Activated CD4-positive, alpha-beta T cell treated with anti-CD3 and anti-CD28 coated beads, Interleukin-2, Interleukin-4, amounts not matched to agents 100 ng/mL and 50 ng/mL, durations not matched to agents 16 hours and 8 hours (primary cell): ENCODE measurements at places on chromosomes 16 and 17.

- DNase-seq, result no peak
Observed at GRCh38 chr16:82535262-82535661, 91.5 kb upstream of the CDH13 start.

DNA sequence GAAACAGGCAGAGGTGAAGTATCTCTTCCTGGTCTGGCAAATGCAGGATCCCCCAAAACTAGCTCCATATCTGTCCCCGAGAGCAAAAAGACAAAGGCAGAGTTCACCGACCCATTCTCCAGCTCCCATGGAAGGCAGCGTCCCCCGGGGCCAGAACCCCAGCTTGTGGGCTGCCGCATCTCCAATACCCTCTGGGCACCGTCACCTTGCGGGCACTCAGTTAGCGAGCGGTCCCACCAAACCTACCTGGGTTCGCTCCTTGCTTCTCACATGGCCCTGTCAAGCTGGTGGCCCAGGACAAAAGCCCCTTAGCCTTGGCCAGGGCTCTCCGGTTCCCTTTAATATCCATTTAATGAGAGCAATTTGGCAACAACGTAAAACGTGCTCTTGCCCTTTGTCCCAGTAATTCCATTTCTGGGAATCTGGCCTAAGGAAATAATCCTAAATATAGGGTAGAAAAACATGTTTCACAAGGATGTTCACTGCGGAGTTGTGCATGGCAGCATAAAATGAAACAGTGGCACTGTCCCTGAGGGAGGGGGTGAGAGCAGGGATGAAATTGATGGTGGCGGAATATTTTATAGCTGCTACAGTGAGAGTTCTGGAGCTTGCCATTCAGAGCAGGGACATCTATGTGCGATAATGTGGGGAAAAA, 157.1 kb downstream of the CMIP start:
- no peak for DNase-seq

- DNase-seq, result no peak
Observed at GRCh38 chr17:2253362-2253761, 50.2 kb downstream of the SMG6 start.

- DNase-seq, result no peak
Observed at GRCh38 chr16:4913130-4913773, 23.7 kb downstream of the PPL start.

GRCh38 chr17:77214743-77215142, 74.0 kb downstream of the SEC14L1 start:
- DNase-seq, result no peak

- peak; percentile 57 for DNase-seq
Observed at GRCh38 chr16:67326472-67327309, at the start of the genes KCTD19 and LRRC36. KCTD19 (minus strand) TSS chr16:67326741; CDS start chr16:67326707, 34 bp downstream. LRRC36 (plus strand) TSS chr16:67326815; CDS start chr16:67326863, 48 bp downstream.

DNA sequence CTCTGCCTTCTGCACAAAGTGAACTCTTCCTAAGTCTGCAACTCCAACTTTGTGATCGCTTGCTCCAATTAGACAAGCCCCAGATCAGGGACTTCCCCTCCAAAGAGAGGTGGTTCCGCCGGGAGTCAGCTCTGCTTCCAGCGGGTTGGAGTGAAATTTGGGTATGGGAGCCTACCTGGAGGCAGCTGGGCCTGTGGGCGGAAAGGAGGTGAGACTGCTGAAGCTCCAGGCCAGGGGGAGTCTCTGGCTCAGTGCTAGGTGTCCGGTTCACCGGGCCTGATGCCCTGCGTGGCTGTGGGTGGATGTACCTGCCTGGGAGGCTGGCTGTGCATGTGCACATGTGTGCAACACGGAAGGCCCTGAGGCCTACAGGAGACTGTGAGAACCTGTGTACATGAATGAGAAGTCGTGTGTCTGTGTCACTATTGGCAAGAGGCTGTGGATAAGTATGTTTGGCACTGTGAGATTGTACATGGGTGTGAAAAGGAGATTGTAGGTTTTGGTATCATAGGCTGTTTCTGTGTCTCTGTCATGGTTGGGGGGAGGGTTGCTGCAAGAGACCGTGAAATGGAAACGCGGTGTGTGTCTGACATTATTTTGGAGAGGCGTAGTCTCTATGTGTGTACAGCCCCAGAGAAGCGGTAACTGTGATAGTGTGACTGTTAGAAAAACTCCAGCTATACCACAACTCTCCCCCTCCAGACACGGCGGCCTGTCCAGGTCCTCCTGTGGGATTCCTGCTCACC, 4.2 kb downstream of the LHX1 start:
- no peak for DNase-seq

DNA sequence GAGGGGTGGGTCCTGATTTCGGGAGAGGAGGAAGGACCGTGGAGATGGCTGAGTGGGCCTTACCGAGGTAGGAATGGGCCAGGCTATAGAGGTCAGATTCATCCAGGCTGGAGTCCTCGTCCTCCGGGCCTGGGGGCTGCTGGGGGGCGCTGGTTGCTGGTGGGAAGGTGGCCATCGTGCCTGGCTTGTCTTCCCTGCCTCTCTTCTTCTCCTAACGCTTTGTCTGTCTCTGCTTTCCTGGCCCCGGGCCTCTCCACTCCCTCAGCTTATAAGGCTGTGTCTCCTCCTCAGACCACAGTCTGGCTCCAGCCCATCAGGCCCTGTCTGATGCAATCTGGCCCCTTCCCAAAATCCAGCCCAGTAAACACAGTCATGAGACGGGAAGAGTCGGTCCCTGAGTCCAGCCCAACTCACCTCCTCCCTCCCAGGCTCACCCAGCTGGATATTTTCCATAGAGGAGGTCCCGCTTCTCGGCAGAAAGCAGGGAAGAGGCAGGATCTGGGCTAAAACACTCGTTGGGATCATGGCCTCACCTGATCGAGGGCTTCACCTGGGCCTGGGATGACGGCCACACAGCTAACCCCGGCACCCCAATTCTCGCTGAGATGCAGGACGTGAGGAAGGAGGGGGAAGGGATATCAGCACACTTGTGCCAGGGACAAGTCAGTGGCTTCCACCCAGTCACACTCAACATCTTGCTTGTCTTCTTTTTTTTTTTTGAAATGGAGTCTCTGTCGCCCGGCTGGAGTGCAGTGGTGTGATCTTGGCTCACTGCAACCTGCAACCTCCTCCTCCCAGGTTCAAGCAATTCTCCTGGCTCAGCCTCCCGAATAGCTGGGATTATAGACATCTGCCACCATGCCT, at the start of gene NUPR1:
Gene NUPR1 (minus strand): TSS at position 242 of the 864 bp plus-strand sequence. CDS start 67 bp downstream, at position 175.
- DNase-seq, result no peak

DNA sequence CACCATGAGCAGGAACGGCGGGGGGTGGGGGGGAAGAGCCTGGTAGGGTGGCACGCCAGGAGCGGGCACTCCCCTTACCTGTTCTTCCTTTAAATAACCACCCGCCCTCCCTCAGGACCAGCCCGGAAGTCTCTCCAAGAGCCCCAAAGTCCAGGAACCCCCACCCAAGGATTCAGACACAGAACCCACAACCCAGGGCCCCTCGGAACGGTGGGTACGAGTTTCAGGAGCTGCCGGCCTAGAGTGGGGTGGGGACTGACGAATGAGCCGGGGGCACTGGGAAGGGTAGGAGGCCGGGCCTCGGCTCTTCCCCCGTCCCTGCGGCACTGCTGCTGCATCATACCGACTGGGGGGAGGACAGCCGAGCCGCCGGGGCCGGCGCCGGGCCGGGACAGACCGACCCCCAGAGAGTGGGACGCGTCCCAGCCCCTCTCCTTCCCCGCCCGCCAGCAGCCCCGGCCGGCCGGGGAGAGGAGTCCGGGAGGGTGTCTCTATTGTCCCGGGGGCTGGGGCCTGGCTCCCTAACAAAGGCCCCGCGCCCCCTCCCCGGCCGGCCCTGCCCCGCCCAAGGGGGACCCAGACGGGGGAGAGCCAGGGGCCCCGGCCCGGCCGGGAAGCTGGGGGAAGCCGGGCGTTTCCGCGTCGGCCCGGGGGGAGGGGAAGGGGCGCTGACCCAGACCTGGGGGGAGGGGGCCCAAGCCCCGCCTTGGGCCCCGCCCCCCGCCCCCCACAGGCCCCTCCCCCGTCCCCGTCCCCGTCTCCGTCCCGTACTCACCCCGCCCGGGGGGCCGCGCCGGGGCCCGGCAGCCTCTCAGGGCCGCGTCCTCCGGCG, 747 bp downstream of the ATXN7L3 start:
- DNase-seq, result peak; percentile 49

GRCh38 chr16:85568519-85568918, 44.6 kb upstream of the GSE1 start:
- DNase-seq, result no peak

GRCh38 chr16:88435437-88436355, 17.4 kb upstream of the ZFPM1 start:
- DNase-seq, result no peak

DNA sequence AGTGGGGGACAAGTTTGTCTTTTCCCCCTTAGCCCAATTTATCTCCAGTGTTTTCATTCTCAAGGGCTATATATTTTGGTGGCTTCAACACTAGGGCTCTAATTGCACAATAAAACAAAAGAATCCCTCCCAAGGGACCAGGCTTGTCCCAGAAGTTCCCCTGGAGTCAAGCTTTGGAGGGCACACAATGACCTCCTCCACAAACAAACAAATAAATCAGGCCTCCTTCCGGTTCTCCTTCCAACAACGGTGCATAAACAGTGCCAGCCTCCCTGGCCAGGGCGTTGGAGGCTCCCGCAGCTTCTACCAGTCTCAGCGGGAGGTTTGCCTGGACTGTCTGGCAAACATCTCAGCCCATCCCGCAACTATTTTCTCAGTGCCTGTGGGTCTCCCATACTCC, 188.0 kb upstream of the FOXF1 start:
- no peak for DNase-seq

GRCh38 chr16:30149250-30149930, 26.4 kb upstream of the MAPK3 start:
- DNase-seq, result no peak

DNA sequence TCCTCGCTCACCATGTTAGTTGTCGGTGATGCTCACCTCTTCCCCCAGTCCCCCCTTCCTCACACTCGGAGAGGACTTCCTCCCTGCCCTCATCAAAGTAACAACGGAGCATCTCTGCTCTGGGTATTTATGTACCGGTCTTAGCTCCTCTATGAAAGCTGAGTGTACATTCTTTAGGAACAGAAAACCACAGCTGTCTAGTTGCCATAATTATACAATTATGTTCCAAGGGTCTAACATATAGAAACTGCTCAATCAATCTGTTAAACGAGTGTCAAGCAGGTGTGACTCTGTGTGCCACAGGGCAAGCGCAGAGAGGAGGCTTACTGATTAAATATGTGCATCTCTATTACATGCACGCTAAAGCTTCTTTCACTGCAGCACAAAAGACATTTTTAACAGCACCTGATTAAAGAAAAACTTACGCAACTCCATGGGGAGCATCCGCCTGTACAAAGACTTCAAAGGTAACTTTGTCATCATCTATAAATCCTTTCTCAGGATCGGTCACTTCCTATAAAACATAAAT, 37.8 kb downstream of the LITAFD start:
- no peak for DNase-seq

DNA sequence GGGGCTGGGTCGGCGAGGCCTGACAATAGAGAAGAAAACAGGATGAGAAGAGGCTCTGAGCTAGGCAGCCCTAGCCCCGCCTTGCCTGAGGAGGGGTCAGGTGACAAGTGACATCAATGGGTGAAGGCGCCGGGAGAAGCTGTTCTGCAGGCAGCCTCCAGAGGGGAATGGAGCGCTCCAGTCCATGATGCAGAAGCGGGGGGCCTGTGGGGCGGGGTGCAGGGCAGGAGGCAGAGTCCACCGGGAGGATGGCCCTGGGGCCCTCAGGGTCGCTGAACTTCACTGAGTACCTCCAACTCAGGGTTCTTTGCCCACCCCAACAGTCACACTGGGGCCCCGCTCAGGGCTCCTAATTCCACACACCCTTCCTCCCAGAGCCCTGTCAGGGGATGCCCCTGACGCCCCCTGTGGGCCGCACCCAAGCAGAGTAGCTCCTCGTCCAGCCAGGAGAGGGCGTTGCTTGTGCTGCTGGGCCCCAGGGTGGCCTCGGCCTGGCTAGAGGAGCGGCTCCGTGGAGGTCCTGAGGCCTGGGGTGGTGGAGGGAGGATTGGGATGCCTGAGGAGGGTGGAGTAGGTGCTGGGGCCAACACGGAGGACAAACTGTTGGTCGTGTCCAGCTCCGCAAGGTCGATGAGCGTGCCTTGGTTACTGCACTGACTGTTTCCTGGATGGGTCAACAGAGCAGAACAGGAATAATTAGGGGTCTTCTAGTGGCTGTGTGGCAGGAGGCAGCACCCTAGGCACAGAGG, 20.8 kb downstream of the GGA3 start:
- DNase-seq, result peak; percentile 30

- DNase-seq, result peak; percentile 40
Observed at GRCh38 chr17:50737118-50737698, 17.8 kb downstream of the LUC7L3 start.

- DNase-seq, result no peak
Observed at GRCh38 chr17:7019367-7019766, 3.5 kb upstream of the BCL6B start.

- DNase-seq, result no peak
Observed at GRCh38 chr16:996681-997080, 15.1 kb downstream of the SOX8 start.

DNA sequence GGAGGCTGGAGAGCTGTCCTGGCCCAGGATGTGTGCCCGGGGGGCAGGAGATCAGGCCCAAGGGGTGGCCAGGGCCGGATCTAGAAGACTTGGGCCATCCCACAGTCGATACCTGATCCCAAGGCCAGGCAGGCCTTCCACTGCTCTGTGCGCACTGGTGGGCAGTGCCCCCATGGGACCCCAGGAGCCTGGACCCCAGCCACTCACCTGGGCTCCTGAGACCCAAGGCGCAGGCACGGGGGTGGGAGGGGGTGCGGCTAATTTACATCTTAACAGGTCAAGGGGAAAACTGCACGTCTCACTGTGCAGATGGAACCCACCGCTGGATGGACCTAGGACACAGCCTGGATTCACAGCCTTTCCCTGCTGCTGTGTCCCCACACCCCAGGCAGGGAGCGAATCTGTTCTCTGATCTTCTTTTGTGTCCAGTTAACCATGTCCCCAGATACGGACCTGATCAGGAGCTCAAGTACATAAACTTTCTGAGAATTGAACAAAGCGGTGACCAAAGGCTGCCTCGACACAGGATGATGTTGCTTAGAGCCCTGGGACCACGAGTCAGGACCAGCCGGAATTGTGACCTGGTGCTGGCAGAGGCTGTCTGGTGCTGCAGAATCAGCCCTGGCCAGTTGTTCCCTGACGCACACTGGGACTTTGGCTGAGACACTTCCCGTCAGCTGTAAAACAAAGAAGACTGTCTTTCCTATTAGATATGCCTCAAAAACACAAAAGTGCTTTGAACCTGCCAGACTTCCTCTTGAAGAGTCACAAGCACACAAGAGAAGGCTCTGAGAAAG, 60.6 kb downstream of the TNFRSF13B start:
- no peak for DNase-seq

- DNase-seq, result no peak
Observed at GRCh38 chr17:39740357-39741111, 2.8 kb downstream of the GRB7 start.

GRCh38 chr16:66264311-66265047, 102.0 kb upstream of the CDH5 start:
- DNase-seq, result no peak
